Lower leg skin (tissue), 4 donors: ENCODE measurements at places on chromosomes 5 and 9. TPM values are rescaled to one million over a fixed set of nuclear protein-coding genes. Genes with fewer than 3 reads are reported as not detected.

- DNase-seq, result no peak
Observed at GRCh38 chr9:111978616-111979015, 82.0 kb downstream of the UGCG start.

DNA sequence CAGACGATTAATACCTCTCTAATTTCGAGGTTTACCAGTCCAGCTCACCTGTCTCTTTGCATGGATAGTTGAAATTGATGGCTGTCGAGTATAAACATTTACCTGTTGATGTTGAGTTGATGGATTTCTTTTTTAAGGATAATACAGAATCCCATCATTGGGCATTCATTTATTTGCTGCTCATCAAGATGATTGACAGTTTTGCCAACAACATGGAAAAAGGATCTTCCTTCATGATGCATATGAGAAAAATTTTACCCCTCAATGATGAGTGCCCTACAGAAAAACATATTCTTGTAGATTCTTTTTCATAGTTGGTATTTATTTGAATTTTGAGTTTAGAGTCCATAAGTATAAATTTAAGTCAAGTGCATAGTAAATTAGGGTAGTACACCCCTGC is 59.2 kb downstream of the ZCCHC7 start:
- DNase-seq, result no peak

DNA sequence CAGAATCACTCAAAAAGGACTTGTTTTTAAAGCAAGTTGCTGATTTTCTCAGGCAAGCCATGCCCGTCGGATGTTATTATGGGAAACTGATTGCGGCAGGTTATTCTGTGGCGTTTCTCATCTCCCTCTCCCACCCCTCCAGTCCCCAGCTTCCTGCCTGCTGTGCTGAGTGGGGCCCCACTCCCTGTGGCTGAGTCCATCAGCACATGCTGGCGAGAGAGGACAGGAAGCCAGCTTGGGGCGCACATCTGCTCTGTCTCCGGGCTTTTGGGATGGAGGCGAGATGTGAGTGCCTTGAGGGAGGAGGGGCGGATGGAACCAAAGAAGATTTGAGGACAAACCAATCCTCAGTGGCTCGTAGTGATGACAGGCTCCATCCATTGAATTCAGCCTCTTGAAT is 108.0 kb downstream of the DAPK1 start:
- no peak for DNase-seq

The RAB14 gene
- 48.8 TPM for total RNA-seq

The RIMOC1 gene
- total RNA-seq, result 15.8 TPM

The THBS4 gene
- total RNA-seq, result 0.17 TPM

The WHRN gene
- total RNA-seq, result 10.9 TPM
